ENCODE measurements at places on chromosomes 6 and 20.
A peak's percentile ranks its signal among the peaks of the same experiment; 100 is the strongest.

DNA sequence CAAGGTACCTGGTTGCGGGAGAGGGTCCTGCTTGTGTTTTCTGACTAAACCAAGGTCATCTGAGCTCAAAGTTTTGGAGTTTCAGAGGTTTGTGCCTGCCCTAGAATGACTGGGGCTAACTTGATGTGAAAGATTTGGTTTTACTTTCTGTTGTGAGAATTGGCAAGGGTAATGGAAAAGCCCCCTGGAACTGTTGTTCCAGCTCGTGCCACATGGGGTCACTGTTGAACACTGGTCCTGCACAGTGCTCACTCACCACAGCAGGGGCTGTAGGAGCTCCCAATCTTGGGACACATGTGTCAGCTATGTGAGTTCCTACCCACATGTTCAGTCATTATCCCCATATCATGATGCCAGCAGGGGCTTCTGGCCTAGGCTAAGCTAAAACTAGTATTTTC lies 6.5 kb downstream of the TGM6 start:
- peak; percentile 59 for DNase-seq

DNA sequence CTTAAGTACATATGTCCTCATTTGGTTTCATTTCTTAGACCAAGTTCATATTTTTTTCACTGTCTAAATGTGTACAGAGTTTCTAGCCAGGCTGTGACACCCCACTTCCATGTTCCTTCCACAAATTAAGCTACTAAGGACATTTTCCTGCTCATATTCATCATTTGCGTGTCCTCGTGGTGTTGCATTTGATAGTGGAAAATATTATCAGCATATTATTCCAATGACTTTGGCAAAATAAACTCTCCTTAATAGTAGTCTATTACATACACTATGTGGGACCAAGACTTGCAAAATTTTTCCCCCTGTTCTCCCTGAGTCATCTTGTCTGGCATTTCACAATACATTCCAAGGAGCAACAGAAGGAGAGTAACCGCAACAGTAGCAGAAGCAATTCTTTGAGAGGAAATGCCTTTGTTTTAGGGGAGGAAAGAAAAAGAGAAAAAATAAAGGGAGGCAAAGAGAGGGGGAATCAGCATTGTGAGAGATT lies 599.2 kb downstream of the COL12A1 start:
- no peak for DNase-seq

GRCh38 chr6:62265906-62266525 lies 20.0 kb downstream of the KHDRBS2 start:
- no peak for DNase-seq

DNA sequence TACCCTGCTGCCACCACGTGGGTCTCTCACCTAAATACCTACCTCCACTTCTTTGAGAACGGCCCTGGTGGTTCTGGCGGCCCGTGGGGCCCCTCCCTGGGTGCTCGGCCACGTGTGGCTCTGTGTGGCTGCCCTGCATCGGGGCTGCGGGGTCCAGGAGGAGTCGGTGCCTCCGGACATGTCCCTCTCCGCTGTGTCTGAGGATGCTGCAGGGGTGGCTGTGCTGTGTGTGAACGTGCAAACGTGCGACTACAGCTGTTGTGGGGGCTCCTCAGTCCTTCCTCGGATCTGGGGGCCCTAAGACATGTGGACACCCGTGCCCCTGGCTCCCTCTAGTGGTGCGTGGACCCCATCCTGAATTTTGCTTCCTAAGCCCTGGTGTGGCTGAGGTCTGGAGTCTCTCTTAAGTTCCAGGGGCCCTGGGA lies 691.8 kb downstream of the QKI start:
- no peak for DNase-seq

- no peak for DNase-seq
Observed at GRCh38 chr6:115592025-115592424, 468.7 kb downstream of the FRK start.

DNA sequence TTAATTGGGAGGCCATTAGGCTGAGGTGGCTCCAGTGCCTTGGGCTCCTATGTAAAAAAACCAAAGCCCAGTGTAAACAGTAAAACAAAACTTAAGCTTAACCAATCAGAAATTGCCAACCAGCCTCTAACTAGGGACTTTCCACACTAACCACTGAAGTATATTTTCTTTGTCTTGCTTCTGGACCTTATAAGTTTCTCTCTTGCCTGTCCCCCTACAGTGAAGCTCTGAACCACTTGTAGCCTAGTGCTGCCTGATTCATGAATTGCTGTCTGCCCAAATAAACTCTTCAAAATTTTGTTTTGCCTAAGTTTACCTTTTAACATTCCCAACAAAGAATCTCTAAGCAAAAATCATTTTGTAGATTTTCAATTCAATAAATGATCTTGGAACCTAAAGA lies 28.2 kb downstream of the POPDC3 start:
- no peak for DNase-seq

GRCh38 chr20:25382704-25383370 lies 7.8 kb downstream of the ABHD12 start:
- no peak for DNase-seq

DNA sequence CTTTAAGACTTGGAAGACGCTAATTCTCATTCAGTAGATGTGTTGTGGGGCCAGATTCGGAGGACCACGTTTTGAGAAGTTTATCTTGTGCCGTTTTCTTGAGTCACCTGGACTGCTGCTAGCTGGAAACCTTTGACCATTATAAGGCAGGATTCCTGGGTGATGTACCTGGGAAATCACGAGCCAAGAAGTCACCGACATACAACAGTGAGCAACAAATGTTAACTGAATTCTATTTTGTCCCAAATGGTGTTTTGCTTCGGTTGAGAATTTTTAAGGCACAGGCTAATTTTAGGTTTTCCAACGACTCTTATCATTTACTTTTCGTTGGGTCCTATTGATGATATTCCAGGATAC lies 93.4 kb upstream of the BTN3A2 start:
- DNase-seq = no peak

DNA sequence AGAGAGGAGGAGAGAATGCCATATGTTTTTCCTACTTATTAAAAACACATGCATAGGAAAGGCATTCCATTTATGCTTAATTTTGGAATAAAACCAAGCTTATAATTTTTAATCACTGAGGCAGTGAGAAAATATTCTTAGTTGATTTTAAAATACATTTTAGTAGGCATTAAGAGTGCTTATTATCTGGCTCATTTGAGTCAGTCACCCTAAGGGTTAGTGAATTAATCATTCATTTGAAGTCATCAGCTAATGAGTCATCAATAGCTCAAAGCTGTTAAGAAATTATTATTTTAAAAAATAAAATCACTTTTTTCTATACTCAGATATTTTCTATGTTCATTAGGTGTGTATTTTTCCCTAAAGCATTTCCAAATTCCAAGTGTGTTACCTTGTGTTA lies 81.6 kb downstream of the TMEM200A start:
- DNase-seq = no peak

DNA sequence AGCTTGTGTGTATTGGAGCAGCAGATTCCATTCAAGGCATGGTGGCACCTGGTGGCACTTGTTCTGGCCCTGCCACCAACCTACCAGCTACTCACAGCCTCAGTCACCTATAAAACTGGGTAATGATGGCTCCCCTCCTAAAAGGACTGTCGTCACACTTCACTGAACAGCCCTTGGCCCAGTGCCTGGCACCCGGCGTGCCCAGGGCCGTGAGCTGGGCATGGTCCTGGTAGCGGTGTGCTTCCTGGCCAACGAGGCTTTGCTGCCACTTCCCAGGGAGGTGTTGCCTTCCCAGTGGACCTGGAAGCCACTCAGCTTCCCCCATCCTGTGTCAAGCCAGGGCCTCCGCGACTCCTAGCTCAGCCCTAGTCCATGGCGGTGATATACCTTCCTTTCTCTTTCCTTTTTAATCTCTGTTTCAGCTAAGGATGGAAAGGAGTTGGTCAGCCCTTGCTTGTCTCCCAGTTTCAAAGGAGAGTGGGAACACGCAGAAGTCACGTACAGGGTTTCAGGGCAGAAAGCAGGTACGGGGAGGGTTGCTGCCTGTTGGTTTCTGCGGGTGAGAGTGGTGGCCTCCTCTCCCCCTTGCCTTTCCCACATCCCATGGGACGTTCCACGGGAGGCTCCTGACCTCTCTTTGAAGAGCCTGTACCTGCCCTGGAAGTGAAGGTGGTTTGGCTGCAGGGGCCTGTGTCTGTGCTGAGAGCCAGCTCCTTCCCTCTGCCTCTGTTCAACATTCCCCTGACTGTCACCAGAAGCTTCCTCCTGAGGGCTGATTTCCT lies 25.5 kb downstream of the ENTPD6 start:
- no peak for DNase-seq

DNA sequence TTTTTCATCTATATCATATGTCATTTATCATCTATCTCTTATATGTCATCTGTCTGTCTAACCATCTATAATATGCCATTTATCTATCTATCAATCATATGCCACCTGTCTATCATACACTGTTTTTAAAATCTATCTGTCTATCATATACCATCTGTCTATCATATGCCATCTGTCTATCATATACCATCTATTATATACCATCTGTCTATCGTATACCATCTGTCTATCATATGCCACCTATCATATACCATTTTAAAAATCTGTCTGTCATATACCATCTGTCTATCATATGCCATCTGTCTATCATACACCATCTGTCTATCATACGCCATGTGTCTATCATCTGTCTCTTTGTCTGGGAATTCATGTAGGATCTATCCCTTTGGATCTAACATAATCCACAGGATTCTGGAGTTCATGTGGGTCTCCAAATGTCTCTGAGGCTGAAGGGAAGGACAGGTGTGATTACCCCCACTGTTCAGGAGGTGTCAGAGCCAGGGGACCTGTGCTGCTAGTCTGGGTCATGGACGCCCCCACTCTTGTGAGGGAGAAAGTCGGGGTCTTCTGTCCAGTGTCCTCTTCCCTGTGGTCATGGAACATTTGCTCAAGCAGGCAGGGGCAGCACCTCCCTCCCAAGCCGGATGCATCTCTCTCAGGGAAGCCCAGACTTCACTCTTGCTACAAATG lies 36.9 kb upstream of the FRMD1 start:
- DNase-seq = no peak

DNA sequence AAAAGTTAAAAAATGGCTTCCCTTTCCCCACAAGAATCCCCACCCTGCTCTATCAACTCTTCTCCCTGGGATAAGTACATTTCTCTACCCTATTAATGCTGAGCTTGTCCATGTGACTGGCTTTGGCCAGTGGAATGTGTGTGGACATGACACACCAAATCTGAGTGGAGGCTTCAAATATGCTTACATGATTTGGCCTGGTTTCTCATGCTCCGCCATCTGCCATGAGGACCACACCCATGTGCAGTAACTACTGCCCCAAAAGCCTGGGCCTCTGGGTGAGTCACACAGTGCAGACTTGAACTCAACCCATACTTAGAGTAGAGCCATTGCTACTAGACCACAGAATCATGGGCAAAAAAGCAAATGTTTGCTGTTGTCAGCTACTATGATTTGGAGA lies 65.4 kb downstream of the PRND start:
- DNase-seq = no peak

DNA sequence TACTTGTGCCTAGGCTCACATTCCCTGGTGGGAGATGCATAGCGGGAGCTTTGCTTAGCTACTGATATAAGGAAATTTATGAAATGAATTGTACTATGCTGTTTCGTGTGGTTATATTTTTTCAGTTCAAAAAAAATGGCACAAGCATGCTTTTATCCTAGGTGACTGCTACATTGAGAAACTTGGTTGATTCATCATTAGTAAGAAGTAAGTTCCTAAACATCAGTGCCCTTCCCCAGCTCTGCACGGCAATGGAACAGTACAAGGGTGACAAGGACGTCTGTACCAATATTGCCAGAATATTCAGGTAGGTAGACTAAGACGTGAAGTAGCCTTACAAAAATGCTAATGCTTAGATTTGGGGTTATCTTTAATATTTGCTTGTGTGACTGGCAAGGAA lies 79.7 kb downstream of the ARMC2 start:
- DNase-seq = no peak

- DNase-seq = no peak
Observed at GRCh38 chr20:51399006-51399890, 143.3 kb downstream of the NFATC2 start.

- DNase-seq = no peak
Observed at GRCh38 chr6:34457382-34457741, 8.5 kb upstream of the PACSIN1 start.

DNA sequence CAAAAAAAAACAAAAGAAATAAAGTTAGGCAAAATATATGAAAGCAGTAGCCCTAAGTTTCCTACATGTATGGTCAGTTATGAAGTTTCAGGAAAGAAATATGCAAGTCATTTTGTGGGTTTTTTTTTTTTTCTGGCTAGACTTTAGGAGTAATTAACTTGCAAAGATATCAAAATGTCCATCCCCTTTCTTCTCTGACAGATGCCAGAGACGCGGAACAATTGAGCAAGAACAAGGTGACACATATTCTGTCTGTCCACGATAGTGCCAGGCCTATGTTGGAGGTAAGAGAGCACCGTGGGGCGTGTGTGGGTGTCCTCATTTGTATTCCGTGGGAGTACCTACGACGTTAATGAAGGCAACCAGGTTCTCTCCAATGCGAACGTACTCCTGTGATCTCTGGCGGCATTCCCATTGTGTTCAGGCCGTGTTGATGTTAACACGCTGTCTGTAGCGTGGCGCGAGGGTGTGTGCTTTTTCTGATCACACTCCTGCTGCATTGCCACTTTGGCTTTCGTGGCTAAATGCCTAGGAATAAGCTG lies 19.5 kb downstream of the DUSP22 start:
- DNase-seq = no peak

DNA sequence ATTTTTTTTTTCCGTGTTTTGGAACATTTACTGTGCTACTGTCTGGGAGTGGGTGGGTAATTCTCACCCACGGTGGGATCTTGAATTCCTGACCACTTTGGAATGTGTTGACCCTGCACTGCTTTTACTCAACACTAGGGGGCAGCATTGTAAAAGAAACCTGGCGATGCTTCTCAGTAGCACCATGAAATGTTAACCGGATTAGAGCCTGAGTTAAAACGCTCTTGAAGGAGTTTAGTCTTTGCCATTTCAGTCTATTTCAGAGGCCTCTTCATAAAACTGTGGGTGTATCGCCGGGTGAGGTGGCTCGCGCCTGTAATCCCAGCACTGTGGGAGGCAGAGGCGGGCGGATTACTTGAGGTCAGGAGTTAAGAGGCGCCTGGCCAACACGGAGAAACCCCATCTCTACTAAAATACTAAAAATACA lies 114.4 kb upstream of the PRND start:
- DNase-seq = peak; percentile 40

DNA sequence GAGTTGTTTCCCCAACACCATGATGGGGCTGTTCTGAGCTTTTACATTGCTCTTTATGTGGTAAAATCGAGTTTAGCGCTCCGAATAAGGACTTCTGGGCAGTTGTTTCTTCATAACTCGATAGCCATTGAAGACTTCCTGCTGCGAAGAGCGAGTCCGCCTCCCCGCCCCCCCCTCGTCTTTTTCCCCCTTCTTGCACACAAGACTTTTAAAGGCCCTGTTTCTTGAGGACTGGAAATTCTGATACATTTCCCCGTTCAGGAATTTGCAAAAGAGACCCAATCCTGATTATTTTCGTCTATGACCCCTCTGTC lies 1.5 kb upstream of the CITED2 start:
- DNase-seq = no peak

GRCh38 chr6:1792989-1793388 lies 183.3 kb downstream of the FOXC1 start:
- DNase-seq = no peak

DNA sequence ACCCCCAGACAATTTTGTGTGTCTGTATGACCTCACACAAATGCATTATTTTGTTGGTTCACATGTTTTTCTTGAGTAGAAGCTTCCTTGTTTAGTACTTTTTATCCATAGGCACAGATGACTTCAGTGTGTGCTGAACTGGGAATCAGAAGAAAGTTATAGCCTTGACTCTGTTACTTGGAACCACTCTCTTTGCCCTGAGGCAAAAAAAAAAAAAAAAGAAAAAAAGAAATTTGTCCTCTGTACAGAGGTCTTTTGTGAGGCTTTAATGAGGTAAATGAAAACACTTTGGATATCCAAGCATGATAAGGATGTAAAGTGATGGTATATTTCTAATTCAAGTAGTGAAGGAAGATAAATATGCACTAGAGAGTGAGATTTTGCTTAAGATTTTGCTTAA lies 51.9 kb downstream of the TRMT11 start:
- DNase-seq = no peak

Data from activated T-helper 1 cell treated with anti-CD3 and anti-CD28 coated beads, Interleukin-12 subunit alpha, Interleukin-12 subunit beta, Interleukin-2, Interleukin-4 antibody, amounts not matched to agents 30 ng/mL and 10 ng/mL and 1 ng/mL, durations not matched to agents 14 hours and 24 hours and 36 hours (primary cell).